Cardiac fibroblast (primary cell): ENCODE measurements at places on chromosomes 7 and 10.

GRCh38 chr7:91526404-91526803 lies 262.2 kb downstream of the FZD1 start:
- DNase-seq: no peak

GRCh38 chr7:46751471-46751870 lies 830.4 kb upstream of the IGFBP3 start:
- DNase-seq: no peak

DNA sequence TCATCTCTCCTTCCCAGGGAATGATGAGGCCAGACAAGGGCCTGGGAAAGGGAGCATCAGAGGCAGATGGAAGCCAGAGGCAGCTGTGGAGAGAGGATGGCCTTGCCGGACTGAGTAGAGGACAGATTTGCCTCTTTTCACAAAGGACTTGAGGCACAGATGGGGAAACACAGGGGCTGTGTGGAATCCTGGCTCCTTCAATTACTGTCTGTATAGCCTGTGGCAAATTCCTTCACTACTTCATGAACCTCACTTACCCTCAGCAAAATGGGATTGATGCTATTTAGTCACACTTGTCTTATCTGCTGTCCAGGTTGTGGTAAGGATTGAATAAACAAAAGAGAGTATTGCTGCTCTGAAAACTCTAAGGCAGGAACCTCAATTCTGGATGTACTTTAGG lies 40.3 kb downstream of the SLC25A28 start:
- DNase-seq: no peak

DNA sequence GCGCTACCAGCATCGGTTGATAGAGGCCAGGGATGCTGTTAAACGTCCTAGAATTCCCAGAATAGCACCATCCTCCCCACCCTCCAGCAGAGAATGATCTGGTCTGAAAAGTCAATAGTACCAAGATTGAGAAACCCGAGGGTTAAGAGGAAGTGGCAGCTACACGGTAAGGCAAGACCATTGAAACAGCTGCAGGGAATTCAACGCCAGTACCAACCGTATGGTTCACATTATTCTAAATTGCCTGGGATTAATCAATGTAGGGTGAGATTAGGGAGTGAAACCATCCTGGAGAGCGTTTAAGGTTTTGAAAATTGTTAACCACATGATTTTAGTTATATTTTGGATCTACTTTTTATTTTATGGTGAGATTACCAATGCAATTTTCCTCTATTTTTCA lies 352.2 kb downstream of the PRPF18 start:
- no peak for DNase-seq

DNA sequence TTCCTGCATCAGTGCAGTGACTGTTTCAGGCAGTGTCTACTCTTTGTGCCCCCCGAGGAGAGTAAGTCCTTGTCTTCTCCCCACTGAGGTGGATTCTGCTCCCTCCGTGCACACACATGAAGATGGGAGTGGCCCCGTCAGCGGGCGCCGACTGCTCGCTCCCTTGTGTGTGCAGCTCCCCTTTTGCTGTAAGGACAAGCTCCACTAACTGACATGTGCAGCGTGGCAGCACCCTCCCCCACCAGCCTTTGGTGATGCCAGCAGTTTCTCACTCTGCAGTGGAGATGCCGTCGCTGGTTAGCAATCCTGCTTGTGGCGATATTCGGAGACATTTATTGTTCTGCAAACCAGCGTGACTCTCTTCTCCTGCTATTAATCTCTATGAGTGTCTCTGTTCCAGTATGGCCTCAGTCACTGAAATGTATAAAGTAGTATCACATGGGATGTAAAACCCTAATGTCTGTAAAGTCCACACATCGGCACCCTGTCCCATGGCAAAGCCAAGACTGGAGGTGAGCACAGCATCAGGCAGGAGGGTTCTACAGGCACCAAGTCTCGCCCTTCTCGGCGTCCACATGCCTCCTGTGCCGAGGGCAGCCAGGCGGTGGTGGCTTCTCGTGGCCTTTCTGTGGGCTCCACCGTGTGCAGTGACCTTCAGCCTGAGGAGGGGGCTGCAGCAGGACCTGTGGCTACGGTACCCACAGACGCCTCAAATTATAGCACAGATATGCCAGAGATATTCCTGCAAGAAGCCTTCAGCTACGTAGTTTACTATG lies 202.7 kb downstream of the EBF3 start:
- no peak for DNase-seq

GRCh38 chr7:33981671-33982424 lies 76.5 kb downstream of the BMPER start:
- DNase-seq: peak; percentile 62

- no peak for DNase-seq
Measured at GRCh38 chr7:128267595-128267924, 26.5 kb downstream of the LEP start.

- no peak for DNase-seq
Measured at GRCh38 chr7:155410431-155410830, 47.5 kb upstream of the EN2 start.

GRCh38 chr10:128016423-128017060 lies 109.6 kb downstream of the PTPRE start:
- no peak for DNase-seq

- no peak for DNase-seq
Measured at GRCh38 chr7:117248829-117249228, 74.0 kb downstream of the WNT2 start.

DNA sequence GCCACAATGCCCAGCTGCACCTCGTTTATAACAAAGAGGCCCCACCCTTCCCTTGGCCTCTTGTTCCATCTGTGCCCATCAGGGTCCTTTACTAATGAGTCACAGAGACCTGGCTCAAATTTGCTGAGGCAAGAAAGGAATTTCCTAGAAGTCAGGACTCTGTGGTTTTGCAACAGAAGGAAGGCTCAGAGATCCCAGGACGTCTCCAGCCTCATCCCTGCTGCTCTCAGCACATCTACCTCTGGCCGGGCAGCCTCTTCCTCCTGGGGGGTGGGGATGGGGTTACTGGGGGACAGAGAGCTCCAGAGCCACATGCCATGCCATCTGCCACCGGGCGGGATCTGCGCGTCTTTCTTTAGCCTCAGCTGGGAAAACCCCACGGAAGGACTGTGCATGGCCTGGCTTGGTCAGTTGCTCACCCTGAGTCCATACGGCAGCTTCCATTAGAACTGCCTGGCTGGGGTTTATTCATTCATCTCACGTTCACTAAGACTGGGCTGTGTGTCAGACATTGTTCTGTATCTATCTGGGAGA lies 41.9 kb upstream of the PSMG3 start:
- DNase-seq: peak; percentile 80

GRCh38 chr10:78649429-78649828 lies 419.3 kb upstream of the ZMIZ1 start:
- DNase-seq: no peak

- no peak for DNase-seq
Measured at GRCh38 chr10:13335881-13336280, 12.2 kb downstream of the SEPHS1 start.

GRCh38 chr10:16260388-16260787 lies 176.4 kb upstream of the PTER start:
- no peak for DNase-seq

GRCh38 chr7:128591705-128592104 lies 80.4 kb upstream of the GARIN1A start:
- no peak for DNase-seq

- peak; percentile 15 for DNase-seq
Measured at GRCh38 chr7:110531186-110531585, 559.7 kb upstream of the LRRN3 start.

DNA sequence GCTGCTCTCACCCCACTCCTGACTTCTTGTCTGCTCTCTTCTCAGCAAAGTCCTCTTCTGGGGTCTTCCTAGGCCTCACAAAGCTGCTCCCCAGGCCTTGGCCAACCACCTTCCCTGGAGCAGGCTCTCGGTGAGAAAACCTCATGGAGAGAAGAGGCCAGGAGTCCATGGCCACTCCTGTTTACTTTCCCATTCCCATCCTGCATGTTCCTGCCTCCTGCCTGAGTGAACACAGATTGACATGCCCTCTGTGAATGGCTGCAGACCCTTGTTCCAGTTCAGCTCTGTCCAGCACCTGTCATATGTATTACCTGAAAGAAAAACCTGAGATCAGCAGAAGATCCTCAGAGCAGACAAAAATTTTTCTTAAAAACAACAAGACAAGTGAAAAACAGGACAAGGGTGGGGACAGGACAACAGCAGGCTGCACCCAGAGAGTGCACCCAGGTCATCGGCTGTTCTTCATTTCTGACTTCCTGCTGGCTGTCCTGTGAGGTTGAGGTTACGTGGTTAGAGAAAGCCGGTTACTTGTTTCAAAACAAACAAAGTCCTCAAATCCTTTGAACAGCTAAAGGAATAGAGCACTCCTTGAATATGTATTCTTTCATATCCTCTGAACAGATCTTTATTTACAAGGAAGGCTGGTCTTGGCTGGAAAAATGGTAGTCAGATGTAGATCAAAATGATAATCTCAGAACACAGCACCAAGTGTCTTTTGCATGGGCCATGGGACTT lies 34.0 kb upstream of the DLD start:
- DNase-seq: no peak

- DNase-seq: no peak
Measured at GRCh38 chr7:158329014-158329610, 258.5 kb downstream of the PTPRN2 start.

DNA sequence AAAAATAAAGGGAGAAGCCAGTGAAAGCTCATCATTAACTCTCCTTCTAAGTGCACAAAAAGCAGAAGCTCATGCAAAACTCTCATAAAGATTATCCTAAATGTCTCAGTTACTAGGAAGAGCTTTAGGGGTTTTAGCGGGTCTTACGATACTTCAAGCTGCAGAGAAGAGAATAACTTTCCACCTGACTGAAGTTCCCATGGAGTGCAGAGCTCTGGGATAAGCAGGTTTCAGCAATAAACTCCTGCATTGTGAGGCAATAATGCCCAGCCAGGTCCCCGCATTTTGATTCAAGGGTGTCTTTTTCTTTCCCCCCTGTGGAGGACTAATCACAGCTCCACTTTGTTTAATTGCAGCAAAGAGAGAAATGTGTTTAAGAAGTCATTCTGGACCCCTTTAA lies 241.9 kb upstream of the SP8 start:
- DNase-seq: no peak

DNA sequence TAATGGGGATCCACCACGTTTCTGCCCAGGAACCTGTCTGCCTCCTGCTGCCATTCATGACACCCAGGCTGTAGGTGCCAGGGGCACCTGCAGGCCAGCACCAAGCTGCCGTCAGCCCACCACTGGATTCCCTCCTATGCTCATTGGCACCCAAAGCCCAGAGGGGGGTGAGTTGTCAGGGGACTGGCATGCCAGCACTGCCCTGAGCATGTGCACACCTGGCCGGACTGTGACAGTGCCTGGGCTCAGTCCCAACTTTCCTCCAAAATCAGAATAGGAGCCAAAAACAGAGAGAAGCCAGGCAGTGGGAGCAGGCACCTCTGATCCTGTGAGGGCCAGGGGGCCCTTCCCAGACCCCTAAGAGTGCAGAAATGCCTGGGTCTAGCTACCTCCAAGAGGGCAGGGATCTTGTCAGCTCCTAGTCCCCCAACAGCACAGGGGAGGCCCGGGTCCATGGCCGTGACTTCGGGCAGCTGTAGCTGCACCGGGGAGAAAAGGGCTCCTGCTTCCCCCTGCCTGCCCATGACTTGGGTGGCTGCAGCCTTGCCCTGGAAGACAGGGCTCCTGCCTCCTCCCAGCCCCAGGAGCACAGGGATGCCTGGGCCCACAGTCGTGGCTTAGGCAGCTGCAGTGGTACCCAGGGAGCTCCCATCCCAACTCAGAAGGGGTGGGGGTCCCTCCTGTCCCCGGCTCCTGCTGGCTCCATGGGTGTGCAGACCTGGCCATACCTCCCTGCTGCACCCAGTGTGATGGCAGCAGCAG lies 249.8 kb upstream of the DKK1 start:
- DNase-seq: no peak

DNA sequence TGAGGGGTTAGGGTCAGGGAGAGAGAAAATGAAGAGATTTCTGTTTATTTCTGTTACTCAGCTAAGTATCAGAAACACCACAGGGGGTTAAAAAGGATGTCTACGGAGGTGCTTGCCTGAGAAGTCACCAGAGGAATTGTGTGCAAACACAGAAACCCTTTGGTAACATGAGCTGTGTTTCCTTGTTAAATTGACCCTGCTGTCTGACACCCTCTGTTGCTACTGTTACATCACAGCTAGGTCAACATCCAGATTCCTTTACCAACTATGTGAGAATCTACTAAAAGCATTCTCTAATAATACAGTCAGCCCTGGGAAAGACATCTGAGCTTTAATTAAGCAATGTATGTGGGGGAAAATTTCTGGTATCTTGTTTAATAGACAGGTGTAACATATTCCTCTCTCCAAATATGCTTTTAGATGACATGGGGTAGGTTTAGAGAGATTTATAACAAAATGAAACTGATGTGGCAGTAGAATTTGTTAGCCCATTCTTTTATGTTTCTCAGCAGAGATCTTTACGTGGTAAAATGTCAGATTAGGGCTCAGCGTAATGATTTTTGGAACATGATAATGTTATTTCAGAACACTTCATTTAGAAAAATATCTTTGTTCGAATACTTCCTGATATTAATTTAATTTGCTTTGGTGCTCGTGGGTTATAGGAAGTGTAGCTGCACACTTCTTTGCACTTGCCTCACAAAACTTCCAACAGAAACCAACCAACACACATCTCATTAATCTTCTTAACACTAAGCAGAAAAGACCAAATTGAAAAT lies 168.0 kb upstream of the AHR start:
- peak; percentile 80 for DNase-seq

- peak; percentile 46 for DNase-seq
Measured at GRCh38 chr7:28666154-28666553, 253.8 kb downstream of the CREB5 start.

- DNase-seq: no peak
Measured at GRCh38 chr10:11849277-11849676, 26.1 kb downstream of the PROSER2 start.

GRCh38 chr10:78844960-78845607 lies 223.7 kb upstream of the ZMIZ1 start:
- DNase-seq: no peak

GRCh38 chr7:86911659-86912058 lies 147.8 kb downstream of the ELAPOR2 start:
- no peak for DNase-seq

DNA sequence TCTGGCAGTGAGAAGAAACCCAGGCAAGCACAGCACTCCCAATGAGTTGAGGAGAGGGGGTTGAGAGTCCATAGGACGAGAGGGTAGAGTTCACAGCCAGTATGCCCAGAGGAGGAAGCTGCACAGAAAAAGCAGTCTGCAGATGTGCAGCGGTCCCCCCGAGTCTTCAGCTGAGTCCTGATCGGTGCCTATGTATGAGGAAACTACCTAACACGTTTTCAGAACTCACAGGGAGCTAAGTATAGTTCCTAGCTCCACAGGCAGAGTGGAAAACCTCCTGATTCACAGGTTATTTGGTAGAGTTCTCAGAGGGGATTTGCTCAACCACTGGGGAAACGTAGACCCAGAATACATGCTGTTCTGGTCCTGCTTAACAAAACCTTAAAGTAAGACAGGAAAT lies 271.3 kb upstream of the CNTNAP2 start:
- DNase-seq: no peak

DNA sequence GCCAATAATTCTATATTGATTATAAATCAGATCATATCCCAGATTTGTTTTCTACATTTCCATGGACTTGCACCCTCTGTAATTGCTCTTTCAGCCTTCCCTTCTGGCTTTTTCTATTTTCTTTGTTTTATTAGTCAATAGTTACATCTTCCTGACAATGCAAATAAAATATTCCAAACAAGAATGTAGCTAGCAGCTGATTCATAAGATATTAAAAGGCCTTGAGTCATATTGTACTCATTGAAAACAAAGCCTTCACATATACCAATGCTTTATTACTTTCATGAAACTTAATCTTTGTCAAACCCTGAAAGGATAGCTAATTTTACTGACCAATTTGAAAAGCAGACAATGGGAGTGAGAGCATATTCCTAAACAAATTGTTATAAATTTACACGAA lies 10.7 kb upstream of the SFMBT2 start:
- no peak for DNase-seq

- DNase-seq: no peak
Measured at GRCh38 chr10:111087968-111088505, 11.2 kb downstream of the ADRA2A start.
